COR-L47 (cell line): ENCODE measurements at places on chromosomes 7 and 10.

- DNase-seq: no peak
These were observed 40.3 kb downstream of the CELF2 start for GRCh38 chr10:11057994-11058393.

DNA sequence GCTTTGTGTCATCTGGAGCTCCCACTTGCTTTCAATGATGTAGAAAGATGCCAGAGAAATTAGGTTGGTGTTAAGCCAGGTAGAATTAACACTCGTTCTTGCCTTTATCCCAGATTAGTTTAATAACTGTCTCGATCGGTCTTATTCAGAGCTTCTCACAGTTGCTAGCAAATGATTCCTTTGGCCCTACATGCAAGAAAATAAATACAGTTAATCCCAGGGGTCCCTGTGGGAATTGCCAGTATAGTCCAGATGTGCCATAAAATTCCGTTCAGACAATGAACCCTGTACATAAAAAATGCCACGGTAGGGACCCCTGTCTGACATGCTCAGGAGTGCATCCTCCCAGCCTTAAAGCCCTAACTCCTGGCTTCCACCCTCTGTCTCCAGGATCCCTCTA is 207.5 kb downstream of the ARHGAP12 start:
- DNase-seq: no peak

GRCh38 chr7:12291870-12292269 is 80.8 kb downstream of the TMEM106B start:
- DNase-seq: no peak

GRCh38 chr10:30917789-30918188 is 113.9 kb downstream of the ZNF438 start:
- no peak for DNase-seq

DNA sequence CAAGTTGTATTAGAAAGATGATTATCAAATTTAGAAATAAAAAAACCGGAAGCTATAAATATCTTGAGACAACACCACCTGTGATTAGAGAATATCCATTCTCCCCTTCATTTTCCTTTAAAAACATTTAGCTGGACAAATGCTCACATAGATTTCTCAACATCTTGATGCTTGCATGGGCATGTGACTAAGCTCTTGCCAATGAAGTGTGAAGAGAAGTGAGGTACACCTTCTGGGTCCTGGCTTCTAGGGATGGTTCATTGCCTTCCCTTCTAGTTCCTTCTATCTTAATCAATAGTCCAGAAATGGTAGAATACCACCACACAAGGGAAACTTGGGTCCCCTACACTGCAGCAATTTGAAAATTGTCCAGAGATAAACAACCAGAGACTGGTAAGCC is 41.0 kb downstream of the WAPL start:
- no peak for DNase-seq

GRCh38 chr10:21372651-21373410 is 152.7 kb downstream of the SKIDA1 start:
- DNase-seq: no peak

DNA sequence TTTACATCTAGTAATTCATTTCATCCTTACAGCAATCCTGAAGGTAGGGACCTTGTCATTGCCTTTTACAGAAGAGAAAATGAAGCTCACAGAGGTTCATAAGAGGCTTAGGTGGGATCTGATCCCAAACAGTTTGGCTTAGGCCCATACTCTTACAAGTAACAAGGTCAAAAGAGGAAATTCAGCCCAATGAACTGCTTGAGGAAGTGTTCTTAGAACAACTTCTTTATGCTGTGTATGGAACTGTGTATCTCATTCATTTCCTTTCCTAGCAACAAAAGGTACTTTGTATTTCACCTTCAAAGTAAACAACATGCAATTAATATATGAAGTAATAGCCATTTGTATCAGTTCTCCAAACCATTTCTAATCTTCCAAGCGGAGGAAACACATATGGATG is 79.3 kb downstream of the AVL9 start:
- DNase-seq: no peak

DNA sequence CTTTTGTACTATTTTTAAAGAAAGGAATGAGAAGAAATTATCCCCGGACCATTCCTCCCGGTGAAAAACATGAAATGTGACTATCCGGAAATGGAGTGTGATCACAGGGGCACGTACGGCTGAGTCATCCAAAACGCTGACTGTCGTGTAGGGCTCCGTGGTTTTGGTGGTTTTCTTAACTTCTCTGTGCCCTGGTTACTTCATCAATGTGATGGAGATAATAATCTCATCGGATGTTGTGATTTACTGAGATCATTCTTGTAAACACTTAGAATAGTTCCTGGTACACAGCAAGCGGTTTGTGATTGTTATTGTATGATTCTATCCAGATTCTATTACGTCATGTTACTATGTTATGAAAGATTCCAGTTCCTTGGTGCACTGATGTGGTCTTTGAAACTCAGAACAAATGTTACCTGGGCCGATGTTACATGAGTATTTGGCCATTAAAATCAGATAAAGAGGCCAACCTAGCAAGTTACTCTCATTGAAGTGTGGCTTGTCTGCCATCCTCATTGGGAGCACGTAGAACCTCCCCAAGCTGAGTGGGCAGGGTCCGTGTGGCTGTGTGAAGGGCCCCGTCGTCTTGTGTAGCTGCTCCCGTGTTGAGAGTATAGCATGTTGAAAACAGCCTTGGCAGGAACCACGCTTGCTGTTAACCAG is 99.5 kb downstream of the CAMK1D start:
- no peak for DNase-seq

DNA sequence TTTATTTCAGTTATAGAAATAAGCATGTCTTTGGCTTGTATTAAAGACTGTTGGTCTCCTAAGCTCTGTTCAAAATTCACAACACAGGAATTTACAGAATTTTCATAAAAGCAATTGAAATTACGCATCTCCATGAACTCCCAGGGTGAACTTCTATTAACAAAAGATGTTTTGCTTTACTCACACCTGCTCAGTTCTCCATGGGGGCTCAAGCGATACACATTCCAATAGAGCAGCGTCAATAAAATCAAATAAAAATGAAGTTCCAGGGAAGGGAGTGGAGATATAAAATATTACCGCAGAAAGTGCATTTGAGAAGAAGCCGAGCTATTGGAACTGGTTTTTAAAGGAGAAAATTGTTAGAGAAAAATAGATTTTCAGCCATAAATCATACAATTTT is 41.5 kb upstream of the ZNF438 start:
- no peak for DNase-seq

DNA sequence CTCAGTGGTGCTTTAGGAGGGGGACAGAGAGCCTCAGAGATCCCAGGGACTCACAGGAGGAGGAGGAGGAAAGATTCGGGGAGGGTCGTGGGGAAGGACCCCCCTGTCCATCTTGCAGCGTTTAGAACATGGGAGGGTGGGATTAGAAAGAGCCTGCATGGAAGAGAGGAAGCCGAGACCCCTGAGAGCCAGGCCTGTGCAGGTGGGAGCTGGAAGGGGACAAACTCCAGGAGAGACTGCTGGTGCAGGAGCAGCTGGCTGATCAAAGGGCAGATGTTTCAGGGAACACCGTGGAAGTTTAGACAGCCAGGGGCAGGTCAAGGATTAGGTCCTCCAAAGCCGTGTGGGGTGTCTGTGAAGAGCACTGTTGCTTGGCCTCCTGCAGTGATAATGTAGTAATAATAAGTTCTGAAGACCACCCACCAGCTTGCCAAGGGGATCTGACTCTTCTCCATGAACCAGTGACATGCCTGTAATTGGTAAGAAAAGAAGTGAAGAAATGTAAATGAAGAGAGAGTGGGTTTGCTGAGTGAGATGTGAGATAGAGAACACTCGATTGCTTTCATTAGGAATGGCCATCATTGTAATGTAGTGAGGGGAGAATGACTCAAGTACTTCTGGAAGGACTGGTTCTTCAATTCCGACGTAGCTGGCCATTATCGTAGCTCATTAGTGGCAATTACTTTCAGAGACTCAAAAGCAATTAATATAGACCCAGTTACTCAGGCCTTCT is 425.6 kb downstream of the PAXIP1 start:
- no peak for DNase-seq

DNA sequence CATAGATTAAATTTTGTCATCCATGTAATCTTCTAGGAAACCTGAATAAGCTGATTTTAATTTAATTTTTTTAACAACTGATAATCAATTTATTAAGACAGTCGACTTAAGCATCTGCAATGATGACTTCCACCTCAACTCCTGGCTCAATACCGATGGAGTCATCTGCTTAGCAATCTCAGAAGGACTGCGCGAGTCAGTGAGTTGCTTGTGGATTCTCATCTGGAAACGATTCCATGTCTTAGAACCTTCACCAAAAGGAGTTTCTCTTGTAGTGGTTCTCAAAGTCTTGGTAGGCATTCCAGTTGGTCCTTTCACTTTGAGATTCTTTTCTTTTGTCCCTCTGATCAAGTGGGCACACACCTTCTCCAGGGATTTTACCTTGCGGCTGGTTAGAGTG is 85.5 kb downstream of the XRCC2 start:
- DNase-seq: no peak

- DNase-seq: no peak
These were observed 83.1 kb downstream of the GRK5 start for GRCh38 chr10:119290301-119291048.

DNA sequence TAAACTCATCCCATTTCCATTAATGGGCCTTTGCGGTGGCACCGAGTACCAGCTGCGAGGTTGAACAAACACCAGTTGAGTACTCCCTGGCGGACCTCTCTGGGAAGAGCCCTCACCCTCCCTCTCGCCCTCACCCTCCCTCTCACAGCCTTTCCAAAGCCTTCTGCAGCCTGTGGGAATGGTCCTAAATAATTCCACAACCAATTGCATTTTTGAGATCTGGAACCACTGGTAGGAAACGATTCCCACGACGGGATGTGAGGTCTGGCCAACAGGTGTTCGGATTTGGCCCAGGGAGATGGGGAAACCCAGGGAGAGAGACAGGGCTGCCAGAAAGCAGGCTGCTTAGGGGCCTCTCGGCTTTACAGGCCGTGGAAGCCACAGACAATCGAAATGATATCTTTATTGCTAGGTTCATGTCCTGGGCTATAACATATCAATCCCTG is 5.3 kb downstream of the PTF1A start:
- DNase-seq: no peak

GRCh38 chr7:148901178-148901577 is 17.1 kb upstream of the EZH2 start:
- DNase-seq: no peak

DNA sequence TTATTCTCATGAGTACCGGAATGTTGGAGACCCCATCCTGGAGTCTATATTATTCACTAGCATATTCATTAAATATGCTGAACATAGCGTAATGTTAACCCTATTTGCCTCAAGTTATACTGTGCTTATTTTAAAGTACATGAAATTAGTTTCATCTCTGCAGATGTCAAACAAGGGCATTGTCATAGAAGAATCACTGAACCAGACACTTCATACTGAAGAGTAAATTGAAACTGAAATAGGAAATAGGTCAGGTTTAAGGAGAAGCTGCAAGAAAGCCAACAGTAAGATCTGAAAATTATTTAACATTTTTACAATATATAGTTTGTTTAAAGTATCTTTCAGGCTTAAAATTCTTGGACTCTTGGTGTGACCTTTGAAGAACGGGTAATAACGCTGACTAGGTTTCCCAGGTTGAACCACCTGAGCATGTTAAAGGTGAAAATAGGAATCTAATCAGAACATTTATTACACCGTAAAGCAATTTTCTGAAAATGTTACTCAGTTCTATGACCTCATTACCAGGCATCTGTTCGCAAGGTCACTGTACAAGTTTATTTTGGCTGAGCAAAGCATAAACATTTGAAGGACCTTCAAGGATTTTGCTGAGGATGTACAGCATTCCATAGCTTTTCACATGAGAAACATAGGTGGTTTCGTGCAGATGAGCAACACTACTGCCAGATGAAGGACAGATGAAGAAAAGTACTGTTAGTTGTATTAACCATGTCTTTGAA is 82.7 kb downstream of the REEP3 start:
- DNase-seq: no peak

DNA sequence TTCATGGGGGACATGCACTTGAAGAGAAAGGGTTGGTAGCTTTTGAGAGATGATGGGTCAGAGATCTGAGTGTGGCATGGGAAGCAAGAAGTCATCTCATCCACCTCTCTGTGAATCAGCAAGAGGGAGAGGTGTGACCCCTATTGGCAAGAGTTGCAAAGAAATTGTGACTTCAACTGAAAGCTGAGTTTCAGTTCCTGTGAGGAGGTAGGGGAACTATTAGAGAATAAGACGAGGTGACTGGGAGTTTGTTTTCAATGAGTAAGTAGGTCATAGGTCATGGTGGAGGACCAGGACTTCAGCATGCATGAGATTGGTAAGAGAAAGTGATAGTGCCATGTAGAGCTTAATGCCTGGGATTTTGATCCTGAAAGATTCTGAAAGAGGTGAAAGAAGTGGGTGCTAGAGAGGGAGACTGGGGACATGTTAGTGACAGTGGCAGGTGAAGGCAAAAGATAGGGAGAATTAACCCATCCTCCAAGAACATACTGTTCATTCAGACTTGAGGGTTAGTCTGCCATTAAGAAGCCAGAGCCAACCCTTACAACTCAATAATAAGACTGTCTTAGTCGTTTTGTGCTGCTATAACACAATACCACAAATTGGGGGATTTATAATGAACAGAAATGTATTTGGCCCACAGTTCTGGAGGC is 75.5 kb upstream of the CAPZA2 start:
- peak; percentile 19 for DNase-seq

DNA sequence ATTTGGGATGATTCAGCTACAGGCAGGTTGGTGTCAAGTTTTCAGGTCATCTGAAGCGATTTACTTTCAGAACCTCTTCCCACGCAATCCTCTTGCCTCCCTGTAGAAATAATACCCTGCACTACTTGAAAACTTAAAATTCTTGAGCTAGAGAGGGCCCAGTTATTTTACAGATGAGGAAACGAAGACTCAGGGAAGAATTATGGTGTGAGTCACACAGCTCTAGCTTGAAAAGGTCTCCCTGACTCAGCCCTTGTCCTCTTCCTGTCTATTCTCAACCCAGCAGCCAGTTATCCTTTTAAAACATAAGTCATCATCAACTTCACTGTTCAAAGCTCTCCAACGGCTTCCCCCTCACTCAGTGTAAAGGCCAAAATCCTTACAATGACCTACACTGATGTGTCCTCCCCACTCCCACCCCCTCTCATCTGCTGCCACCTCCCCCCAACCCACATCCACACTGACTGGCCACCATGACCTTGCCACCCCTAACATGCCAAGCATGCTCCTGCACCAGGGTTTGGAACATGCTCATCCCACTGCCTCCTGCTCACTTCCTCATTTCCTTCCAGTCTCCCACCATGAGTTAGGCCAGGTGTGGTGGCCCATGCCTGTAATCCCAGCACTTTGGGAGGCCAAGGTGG is 3.4 kb downstream of the DNMBP start:
- DNase-seq: no peak

DNA sequence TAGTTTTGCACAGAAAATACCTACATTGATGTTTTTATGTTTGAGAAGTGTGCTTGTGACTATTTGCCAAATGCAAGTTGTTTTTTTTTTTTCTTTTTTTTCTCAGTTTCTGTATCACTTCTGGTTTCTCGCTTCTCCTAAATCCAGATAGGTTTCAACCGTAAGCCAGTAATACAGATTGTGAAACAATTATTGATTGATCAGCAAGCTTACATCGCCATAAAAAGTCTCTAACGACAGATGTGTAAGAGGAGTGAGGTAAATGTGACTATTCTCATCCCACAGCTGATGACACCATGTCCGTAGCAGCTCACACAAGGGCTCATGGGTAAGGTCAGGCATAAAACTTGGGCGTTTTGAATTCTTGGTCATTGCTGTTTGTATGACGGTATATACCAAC is 202.8 kb upstream of the AKR1E2 start:
- no peak for DNase-seq
